NCI-H2081 treated with DMSO at 0.1 percent for 48 hours (cell line): ENCODE measurements at places on chromosomes 7 and 10.

DNA sequence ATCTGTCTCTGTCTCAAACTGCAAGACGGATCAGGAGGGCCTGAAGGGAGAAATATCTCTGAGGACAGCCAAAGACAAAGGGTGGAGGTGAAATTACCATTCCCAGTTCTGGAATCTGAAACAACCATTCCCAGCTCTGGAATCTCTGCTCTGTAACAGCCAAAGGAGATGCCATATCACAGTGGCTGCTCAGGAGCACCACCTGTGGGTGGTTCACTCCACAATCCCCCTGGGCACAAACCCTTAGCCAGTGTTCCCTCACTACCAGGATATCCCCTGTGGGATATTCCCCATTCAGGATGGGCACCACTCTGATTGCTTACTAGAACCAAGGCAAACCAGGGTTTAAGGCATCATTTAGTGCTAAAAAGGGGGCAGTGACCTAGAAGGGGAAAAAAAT lies 199.0 kb downstream of the HTR7 start:
- no peak for DNase-seq

DNA sequence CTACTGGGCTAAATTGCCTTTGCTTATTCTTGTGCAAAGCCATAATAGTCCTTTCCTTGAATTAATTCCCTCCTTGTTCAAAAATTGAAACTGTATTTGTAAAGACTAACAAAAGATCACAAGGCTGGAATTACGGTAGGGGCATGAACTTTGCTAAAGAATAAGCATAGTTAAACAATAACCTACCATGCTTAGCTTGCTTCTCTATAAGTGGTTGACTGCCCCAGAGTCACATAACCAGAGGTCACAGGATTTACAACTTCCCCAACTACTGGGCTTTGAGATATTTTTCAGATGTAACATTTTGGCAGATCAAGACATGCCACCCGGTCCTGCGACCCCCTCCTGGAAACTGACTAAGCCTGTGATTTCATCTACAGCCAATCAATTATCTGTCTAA lies 181.4 kb downstream of the GPAM start:
- DNase-seq, result no peak

GRCh38 chr10:121831777-121832176 lies 96.1 kb downstream of the ATE1 start:
- DNase-seq, result no peak

DNA sequence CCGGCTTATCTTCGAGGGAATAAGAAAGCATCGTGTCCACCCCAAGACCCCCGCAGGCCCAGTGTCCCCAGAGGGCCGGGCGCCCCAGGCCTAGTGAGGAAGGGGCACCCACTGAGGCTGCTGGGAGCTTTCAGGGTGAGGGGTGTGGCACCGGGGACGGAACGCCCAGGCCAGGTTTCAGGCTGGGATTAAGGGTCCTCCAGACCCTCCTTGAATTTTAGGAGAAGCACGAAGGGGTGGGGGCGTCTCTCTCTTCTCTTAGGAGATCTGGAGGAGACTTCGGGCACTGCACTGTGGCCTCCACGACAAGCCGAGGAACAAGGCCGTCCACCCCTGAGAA lies 96.8 kb downstream of the PDGFA start:
- DNase-seq, result no peak

- DNase-seq, result no peak
These were observed 182.8 kb downstream of the CREB5 start for GRCh38 chr7:28595076-28595475.

DNA sequence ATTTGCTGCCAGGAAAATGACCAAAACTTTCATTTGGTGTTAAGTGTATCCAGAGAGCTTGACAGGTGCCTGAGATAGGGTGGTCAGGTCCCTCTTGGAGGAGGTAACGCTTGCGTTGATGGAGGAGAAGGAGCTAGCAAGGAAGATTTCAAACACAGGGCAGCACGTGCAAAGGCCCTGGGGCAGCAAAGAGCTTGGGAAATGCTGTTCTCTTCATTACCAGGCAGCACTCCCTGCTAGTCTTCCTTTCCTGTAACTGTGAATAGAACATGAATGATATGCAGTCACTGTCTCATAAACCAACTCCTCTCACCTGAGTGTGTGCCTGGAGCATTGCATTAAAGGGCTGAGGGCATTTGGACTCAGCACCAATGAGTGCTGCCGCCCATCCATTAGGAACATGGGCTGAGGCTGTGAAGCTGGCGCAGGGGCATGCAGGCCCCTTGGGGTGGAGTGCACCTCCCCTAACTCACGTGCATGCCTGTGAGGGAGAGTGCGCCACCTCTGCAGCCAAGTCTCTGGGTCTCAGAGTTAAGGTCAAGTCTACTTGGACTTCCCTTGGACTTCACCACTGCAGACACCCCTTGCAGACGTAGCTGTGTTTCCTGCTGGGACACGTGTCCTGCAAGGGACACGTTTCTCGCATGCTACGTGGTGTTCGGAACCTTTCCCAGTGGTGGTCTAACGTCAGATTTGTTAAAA lies 136.8 kb downstream of the PAXIP1 start:
- no peak for DNase-seq

- DNase-seq, result peak; percentile 33
These were observed 25.1 kb upstream of the GHRHR start for GRCh38 chr7:30938435-30939316.
